ENCODE measurements at places on chromosomes 5 and 9. TPM values are rescaled to one million over a fixed set of nuclear protein-coding genes. Genes with fewer than 3 reads are reported as not detected.

- H3K27ac ChIP-seq, result peak overlapping the region; percentile 34
- no peaks in the 10 kb centered on the region for H3K27me3 ChIP-seq
- H3K36me3 ChIP-seq, result peaks cover 40% of the 10 kb centered on the region
- no peak overlapping the region for H3K4me3 ChIP-seq
Measured at GRCh38 chr5:10681731-10682679, 79.0 kb downstream of the DAP start.

DNA sequence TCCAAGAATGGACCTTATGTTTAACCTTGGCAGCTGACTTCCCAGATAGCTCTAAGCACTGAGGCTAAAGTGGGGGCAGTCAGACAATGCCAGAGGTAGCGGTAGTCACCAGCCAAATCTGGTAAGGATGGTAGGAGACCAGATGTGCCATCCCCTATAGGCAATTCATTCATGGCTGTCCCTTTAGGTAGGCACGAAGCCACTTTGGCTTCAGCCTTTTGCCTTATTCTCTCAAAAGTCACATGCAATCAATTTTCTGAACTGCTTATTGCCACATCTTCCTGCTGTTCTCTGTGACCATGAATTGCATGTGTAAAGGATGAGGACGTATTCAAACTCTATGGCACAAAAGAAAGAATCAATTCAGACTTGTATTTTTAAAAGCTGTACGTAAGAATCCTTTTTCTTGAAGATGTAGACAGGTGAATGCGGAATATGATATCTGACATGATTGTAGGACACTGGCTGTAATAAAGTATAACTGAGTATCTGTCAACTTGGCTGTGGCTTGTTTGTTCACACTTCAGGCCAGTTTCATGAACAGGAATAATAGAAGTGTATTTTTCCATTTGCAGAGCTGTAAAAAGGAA lies 611.7 kb downstream of the NR2F1-AS1 start:
- no peak overlapping the region for H3K27ac ChIP-seq
- no peak overlapping the region for H3K4me3 ChIP-seq
- no peaks in the 10 kb centered on the region for H3K36me3 ChIP-seq
- no peak for DNase-seq

GRCh38 chr9:88661759-88662158 lies 126.8 kb downstream of the NXNL2 start:
- no peak for DNase-seq
- H3K4me1 ChIP-seq, result no peaks in the 10 kb centered on the region
- no peaks in the 10 kb centered on the region for H3K36me3 ChIP-seq

The TPPP gene
- 0.08 TPM for total RNA-seq

The PCDHAC1 gene
- total RNA-seq, result not detected
